ENCODE measurements at places on chromosomes 3 and 15.

- DNase-seq, result peak; percentile 100
These were observed at the start of gene OPA1 for GRCh38 chr3:193592841-193593667. OPA1 (plus strand) TSS chr3:193593208; CDS start chr3:193593378, 170 bp downstream.

DNA sequence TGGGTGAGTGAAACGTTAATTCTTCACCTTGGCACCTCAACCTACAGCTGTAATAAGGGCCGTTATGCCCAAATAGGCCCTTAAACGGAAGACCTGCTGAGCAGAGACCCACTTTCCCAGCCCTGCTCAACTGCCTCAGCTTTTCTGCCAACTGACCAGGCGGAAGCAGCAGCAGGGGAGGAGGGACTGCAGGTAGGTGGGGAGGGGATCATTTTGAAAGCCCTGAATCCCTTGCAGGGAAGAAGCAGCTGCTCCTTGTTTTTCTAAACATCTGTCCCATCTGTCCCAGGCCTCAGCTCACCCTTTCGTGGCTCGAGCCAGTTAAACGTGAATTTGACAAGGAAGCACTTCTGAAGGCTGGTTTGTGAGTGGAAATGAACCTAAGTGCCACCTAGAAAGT is 978 bp upstream of the CMC1 start:
- no peak for DNase-seq

DNA sequence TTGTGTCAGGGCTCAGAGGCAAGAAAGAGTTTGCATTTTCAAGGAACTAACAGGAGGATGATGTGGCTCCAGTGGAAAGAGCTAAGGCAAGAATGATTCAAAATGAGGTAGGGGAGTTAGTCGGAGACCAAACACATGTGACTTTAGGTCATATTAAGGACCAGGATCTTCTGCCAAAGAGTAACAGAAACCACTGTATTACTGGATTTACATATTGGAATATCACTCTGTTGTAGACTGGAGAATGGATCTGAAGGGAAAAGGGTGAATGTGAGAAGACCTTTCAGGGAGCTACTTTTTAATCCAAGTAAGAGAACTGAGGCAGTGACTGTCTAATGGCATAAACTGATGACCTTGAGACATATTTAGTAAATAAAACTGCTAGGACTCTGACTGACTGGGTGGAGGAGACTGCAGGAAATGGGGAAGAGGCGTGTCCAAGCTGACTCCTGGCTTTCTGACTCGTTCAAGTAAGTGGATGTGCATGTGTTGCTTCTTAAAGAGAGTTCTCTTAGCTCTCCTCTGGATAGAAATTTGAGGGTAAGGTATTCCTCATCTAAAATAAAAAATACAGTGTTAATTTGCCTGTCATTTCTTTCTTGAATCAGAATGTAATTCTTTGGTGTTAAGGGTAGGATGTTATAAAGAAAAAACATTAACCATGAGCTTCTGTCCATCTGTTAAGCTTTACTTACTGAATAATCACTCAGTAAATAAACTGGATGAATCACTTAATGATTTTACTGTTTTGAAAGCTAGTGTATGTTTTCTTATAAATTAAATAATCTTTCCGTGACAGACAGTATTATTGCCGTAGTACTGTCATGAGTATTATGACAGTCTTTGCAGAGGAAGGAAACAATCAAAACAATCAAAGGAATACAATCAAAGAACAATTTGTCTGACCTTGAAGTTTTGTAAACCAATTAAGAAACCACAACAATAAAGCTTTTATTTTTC is 58.3 kb upstream of the CFAP20DC start:
- DNase-seq, result no peak

DNA sequence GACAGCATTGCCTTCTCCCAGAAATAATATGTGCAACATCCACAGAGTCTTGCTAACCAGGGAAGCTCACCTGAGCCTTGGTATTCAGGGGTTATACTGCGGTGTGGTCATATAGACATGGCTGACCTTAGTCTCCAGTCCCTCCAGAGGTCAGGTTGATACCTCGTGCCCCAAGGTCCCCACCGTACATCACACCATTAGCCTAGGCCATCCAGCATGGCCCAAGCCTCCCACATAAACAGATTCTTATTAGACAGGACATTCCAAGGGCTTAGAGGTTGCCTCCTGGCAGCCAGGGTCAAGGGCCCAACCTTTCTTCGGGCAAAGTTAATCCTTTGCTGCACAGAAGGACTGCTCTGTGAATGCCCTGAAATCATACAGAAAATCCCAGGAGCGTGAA is 18.8 kb downstream of the ACAN start:
- DNase-seq, result no peak

GRCh38 chr15:71103102-71103676 is 12.1 kb upstream of the THSD4 start:
- peak; percentile 11 for DNase-seq

- DNase-seq, result no peak
These were observed 6.5 kb downstream of the OR5K4 start for GRCh38 chr3:98359993-98360675.

GRCh38 chr3:101124125-101124524 is 130.9 kb upstream of the ABI3BP start:
- no peak for DNase-seq

- no peak for DNase-seq
These were observed 50.1 kb downstream of the SETD2 start for GRCh38 chr3:47113669-47114365.

DNA sequence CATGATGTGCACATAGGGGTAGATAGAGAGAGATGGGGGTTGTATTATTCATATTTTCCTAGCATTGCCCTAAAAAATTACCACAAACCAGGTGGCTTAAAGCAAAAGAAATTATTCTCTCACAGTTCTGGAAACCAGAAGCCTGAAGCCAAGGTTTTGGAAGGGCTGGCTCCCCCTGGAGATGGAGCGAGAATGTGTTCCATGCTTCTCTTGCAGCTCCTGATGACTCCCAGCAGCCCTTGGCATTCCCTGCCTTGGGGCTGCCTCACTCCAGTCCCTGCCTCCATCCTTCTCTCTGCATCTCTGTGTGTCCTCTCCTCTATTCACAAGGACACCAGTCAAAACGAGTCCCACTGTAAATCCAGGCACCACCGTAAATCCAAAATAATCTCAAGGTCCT is 91.5 kb upstream of the FAM174B start:
- no peak for DNase-seq

Data from NCI-H1105 (cell line).